ENCODE measurements at places on chromosomes 12 and 14. TPM values are rescaled to one million over a fixed set of nuclear protein-coding genes. Genes with fewer than 3 reads are reported as not detected.

Gene CCDC38
- 0.31 TPM for total RNA-seq

Gene OR4Q3
- total RNA-seq, result not detected

Gene DAO
- not detected for total RNA-seq

Gene BEGAIN
- 3.4 TPM for total RNA-seq

Gene CIDEB
- total RNA-seq, result 14.4 TPM

Gene AICDA
- not detected for total RNA-seq
